ENCODE measurements at places on chromosomes 12 and 14.

DNA sequence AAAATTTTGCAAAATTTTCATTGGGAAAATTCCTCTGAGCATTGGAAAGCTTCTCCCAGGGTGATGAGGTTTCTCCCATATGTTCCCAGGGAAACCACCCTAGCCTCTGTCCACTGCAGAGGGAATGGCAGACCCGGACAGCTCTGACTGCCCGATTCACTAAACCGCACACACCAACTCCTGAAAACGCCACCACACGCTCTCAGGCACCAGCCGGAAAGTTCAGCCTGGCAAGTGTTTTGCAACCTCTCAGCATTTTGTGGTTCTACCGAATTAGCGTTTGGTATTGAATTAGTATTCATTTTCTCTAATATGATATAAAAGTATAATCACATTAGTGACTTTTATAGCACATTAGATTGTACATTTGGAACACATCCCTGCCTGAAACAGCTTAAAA lies 213.4 kb downstream of the PHETA1 start:
- no peak for DNase-seq

GRCh38 chr14:75452324-75452723 lies 24.5 kb downstream of the JDP2 start:
- DNase-seq, result no peak

GRCh38 chr12:53696655-53697331 lies 20.9 kb upstream of the ATP5MC2 start:
- no peak for DNase-seq

- no peak for DNase-seq
Measured at GRCh38 chr12:131164096-131164872, 210.6 kb downstream of the ADGRD1 start.

GRCh38 chr14:73943083-73943482 lies 6.8 kb downstream of the FAM161B start:
- peak; percentile 95 for DNase-seq

DNA sequence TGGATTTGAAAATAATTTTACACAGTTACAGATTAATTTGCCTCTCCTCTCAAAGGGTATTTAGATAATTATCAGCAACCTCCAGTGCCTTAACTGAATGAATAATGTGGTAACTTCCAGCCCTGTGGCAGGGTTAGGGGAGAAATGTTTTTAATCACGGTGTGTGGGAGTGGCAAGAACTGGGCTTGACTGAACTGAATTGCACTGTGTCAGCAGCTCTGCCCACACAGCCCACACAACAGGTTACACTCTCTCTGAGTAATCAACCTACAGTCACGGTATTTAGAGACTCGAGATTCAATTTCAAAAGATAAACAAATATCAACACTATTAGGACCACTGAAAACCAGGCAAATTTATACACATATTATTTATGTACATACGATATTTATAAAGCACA lies 198.5 kb downstream of the KCNC2 start:
- DNase-seq, result peak; percentile 6

GRCh38 chr12:29163146-29163545 lies 14.1 kb downstream of the FAR2 start:
- DNase-seq, result no peak

- DNase-seq, result peak; percentile 71
Measured at GRCh38 chr14:66645716-66646115, 137.8 kb downstream of the GPHN start.

DNA sequence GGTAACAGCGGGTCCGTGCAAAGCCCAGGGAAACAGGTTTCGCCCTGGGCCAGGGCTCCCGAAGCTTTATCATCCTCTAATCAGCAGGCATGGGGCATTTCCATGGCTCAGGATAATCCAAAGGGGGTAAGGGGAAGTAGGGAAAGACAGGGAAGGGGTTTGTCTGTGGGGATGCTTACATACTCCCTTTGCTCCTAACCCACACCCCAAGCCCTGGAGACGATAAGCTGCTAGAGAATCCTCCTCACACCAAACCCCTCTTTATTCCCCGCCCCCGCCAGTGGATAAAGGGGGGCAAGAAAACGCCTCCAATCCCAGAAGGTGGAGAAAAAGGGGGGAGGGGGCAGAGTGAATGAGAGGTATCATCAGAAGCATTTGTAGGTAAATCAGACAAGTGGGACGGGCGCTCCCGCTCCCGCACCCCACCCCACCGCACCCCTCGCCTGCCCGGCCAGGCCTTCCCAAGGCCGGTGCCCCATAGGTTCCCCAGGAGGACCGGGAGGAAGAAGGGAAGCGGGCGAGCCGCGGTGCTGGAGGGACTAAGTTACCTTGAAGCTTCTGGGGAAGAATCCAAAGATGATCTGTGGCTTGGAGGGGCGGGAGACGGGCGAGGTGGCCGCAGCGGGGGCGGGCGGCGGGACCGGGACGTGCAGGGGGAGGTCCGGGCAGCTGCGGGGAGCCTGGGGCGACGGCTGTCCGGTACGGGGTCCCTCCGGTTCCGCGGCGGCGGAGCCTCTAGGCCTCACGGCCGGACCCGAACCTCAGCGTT lies 762 bp downstream of the PPP2R5E start:
- DNase-seq, result peak; percentile 81

DNA sequence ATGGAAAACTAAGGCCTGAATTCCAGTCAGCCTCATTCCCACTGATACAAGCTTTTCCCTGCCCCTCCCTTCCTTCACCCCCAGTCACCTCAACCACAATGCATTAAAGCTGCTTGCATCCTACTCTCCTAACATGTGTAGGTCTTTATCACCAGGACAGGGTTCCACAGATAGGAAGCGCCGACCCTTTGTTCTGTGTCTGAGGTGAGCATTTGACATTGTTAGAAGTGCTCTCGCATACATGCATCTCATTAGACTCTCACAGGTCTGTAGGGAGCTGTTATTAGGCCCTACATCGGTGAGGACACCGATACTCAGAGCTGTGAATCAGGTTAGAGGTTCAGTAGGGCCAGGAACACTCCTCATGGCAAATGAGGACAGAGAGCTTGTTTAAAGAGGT lies 13.2 kb upstream of the EDDM3A start:
- no peak for DNase-seq

GRCh38 chr14:69879175-69880043 lies at the start of gene SMOC1:
TSS of gene SMOC1 (plus strand) at chr14:69879416. CDS start at chr14:69879679, 263 bp downstream.
- peak; percentile 100 for DNase-seq

DNA sequence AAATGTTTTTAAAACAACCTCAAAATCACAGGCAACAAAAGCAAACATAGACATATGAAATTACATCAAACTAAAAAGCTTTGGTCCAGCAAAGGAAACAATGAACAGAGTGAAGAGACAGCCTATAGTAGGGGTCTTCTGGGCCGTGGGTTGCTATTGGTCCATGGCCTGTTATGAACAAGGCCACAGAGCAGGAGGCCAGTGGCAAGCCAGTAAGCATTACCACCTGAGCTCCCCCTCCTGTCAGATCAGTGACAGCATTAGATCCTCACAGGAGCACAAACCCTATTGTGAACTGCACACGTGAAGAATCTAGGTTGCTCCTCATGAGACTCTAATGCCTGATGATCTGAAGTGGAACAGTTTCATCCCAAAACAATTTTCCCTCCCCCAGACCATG lies 174.0 kb downstream of the DIO2 start:
- DNase-seq, result no peak

- DNase-seq, result no peak
Measured at GRCh38 chr12:118059341-118060191, 1.4 kb downstream of the WSB2 start.

DNA sequence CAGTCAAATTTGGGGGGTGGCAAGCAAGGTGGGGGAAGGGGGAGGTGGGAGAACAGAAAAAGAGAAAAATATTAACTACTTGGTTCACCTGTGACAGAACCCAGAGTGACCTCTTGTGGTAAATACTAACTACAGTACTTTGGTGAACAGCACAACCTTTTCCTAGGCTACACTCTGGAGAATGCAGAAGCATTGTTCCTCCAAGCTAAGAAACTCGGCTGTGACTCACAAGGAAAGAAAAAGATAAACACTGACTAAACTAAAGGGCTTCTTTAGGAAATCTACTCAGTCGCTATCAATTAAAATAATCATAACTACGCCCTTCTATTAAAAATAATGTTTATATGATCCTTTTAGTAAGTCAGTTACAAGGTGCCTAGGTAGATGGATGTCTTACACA lies 5.4 kb downstream of the KCNH5 start:
- peak; percentile 81 for DNase-seq

DNA sequence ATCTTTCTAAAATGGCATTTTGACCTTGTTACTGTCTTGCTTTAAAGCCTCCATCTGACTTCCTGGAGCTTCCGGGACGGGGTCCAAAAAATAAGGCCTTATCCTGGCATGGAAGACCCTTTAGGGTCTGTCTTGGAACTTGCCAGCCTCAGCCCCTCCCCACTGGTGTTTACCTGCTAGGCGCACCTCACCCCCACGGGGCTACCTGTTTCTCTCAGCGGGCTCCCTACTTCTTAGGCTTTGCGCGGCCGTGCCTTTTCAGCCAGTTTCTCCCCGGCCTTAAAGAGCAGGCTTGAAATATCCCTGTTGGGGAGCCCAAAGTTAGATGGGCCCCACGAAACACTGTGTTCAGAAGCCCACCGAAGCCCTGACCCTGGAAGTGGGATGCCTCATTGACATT lies 5.1 kb downstream of the RTL1 start:
- no peak for DNase-seq

DNA sequence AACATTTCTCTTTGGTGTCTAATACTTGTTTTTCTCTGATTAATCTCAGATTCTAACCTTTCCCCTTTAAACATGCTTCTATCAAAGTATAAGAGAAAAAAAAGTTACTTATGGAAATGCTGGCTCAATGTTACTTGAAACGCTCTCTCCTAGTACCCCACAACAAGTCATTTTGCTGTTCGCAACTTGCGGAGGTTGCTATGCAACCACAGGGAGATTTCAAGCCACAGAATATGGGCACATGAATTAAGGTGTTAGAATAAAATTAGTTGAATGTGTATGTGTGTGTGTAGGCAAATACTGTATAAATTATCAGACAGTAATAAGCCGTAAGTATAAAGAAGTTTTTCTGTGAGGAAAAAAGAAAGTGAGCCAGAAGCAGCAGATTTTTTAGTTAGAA lies 80.6 kb downstream of the CCDC59 start:
- no peak for DNase-seq

- no peak for DNase-seq
Measured at GRCh38 chr12:10186299-10186698, 7.5 kb downstream of the TMEM52B start.

DNA sequence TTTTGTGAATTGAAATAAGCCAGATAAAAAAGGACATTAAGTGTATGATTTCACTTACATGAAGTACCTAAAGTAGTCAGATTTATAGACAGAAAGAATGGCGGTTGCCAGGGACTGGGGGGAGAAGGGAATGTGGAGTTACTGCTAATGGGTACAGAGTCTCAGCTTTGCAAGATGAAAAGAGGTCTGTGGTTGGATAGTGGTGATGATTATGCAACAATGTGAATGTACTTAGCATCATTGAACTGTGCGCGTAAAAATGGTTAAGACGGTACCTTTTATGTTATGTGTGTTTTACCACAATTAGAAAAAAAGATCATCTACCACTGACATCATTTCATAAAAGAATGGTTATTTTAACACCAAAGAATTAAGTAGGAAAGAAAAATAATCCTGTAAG lies 35.9 kb downstream of the RNFT2 start:
- no peak for DNase-seq

DNA sequence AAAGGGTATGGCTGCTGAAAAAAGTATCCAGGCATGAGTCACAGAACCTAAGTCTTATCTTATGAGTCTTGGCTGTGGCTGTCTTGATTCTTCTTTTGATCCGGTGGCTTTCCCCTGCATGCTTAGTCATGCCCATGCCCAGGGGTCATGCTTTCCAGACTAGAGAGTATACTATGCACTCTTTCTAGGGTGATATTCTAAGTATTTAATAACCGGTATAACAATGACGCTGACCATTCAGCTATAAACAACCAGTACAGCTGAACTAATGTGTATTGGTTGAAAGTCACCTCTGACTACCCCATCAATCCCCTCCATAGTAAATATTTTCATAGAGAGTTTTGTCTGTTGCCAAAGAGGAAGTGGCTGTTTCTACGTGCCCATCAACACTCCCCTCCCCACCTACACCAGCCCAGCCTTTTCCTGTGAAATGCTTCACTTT lies 34.7 kb upstream of the NRXN3 start:
- no peak for DNase-seq

- DNase-seq, result no peak
Measured at GRCh38 chr12:113062502-113063395, 6.2 kb downstream of the DTX1 start.

DNA sequence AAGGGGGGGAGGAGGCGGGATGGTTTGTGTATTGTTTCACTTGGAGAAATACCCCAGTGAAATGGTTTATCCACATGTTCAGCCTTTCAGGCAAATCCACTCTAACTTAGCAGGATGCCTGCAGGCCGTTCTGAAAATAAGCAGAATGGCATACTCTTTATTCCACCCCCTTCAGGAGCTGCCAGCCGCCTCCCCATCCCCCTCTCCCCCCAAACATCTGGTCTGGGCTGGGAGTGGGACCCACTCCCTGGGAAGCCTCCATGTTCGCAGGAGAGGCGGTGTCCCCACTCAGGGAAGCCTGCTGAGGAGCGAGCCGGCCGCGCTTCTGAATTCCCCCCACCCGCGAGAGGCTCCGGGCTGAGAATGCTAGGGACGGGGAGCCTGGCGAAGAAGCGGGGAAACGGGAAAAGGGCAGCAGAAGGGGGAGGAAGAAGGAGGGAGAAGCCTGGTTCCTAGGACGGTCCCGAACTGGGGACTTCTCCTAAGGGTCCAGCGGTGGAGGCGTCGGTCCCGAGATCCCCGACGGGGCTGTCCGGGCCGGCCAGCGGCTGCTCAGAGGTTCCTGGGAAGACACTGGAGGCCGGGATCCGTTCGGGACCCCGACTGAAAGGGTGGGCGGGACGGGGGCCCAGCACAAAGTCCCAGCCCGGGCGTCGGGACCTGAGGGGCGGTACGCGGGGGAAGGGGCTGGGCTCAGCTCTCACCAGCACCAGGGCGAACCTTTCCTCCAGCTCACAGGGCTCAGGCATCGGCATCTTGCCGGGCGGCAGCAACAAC lies 666 bp downstream of the FMNL3 start:
- peak; percentile 38 for DNase-seq

DNA sequence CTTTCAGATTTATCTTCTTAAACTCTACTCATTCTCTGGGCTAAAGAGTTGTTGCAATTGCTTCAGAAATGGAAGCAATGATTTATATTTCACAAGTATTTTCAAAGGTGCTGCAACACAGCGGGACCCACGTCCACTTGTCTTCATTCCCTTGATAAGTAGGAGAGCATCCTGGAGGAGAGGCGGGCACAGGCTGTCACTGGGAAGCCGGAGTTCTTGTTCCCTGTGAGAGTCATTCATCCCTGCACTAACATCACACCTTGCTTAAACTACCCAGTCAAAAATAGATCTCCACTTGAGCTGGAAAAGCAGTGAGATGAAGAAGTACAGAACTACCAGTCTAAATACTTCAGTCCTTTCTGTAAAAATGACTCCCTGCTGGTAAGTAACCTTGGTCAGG lies 160.5 kb upstream of the RASSF8 start:
- DNase-seq, result no peak

- DNase-seq, result no peak
Measured at GRCh38 chr12:50638482-50638880, 125.4 kb upstream of the ATF1 start.

GRCh38 chr14:100687386-100687785 lies 39.3 kb upstream of the DLK1 start:
- DNase-seq, result no peak
